ENCODE measurements at places on chromosomes 2 and 18. TPM values are rescaled to one million over a fixed set of nuclear protein-coding genes. Genes with fewer than 3 reads are reported as not detected.
A peak's percentile ranks its signal among the peaks of the same experiment; 100 is the strongest.

DNA sequence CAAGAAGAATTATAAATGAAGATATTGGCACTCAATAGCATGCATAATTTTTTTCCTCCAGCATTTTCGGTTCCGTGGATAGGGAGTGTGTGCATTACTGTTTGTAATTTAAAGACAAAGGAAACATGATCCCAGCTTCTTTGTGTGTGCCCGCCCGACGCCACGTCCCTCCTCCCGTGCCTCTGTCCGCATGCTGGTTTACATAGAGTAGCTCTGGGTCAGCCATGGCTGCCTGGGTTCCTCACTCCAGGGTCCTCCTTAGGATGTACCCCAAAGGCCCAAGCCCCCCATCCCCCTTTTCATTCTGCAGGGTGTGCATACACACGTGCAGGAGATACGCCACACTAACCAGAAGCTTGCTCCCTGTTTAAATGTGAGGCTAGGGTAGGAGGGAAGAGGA, 214.7 kb downstream of the KLHL29 start:
- no peaks in the 10 kb centered on the region for H3K27me3 ChIP-seq
- no peak for DNase-seq
- peaks cover 6% of the 10 kb centered on the region for H3K4me1 ChIP-seq
- H3K4me3 ChIP-seq: no peak overlapping the region
- H3K36me3 ChIP-seq: no peaks in the 10 kb centered on the region
- H3K27ac ChIP-seq: no peak overlapping the region

DNA sequence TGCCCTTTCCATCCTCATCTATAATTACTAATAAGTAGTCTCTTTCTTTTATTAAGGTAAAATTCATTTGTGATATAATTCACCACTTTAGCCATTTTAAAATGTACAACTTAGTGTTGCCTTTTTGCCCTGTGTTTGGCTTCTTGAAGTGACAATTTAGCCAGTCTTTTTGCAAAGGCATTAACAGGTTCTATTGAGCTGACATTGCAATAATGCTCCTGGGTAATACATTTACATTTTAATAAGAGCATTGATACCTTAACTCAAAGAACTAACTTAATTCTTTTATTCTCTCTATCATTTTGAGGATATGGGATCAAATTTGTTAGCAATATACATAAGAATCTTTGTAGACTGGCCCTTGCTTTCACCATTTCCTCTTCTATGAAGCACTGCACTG, 242.3 kb downstream of the LRRTM1 start:
- H3K4me3 ChIP-seq: no peak overlapping the region
- no peak overlapping the region for H3K27ac ChIP-seq
- no peaks in the 10 kb centered on the region for H3K27me3 ChIP-seq
- no peaks in the 10 kb centered on the region for H3K4me1 ChIP-seq

DNA sequence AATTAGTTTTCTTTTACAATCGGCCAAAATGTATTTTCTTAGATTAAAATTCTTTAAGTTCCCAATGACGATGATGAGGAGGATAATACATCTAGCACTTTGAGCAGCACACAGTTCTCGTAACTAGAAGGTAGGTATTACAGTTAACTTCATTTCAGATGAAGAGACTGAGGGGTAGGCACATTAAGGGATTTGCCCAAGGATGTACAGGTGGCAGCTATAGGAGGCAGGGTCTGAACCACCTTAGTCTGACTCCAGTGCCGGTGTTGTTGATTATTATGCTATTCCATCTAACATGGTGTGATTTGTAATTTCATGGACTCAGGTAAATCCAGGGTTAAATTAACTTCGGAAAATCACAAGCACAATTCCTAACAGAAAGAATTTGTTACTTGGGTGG, 1.1 kb downstream of the CD28 start:
- H3K27me3 ChIP-seq: no peaks in the 10 kb centered on the region
- H3K4me1 ChIP-seq: no peaks in the 10 kb centered on the region
- DNase-seq: no peak
- no peaks in the 10 kb centered on the region for H3K36me3 ChIP-seq

- no peak overlapping the region for H3K4me3 ChIP-seq
- no peaks in the 10 kb centered on the region for H3K36me3 ChIP-seq
- no peak overlapping the region for H3K27ac ChIP-seq
- H3K27me3 ChIP-seq: no peaks in the 10 kb centered on the region
- H3K4me1 ChIP-seq: no peaks in the 10 kb centered on the region
- no peak for DNase-seq
Measured at GRCh38 chr2:97747716-97748115, 34.3 kb downstream of the ZAP70 start.

DNA sequence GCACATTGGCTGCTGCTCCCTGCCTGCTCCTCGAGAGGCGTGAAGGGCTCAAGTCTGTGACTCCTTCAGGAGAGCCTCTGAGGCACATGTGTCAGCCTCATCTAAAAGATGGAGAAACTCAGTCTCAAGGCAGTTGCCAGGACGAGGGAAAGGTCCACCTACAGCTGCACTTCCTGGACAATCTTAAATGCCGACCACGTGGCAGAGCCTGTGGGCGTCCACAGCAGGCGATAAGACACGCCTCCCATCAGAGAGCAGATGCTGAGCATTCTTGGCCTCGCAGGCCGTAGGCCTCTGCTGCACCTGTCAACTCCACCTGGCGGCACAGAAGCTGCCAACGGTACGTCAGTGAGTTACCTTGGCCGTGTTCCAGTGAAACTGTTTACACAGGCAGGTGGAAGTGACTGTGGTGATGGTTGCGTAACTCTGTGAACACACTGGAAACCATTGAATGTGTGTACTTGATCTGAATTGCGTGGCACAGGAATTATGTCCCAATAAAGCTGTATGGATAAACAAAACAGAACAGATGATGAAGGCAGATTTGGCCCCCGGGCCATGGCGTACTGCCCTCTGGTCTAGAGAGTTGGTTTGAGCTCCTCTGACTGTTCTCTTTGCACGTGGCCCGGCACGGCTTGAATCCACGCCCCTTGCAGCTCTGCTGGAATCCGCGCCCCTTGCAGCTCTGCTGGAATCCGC, 114.5 kb downstream of the RNF144A start:
- H3K4me1 ChIP-seq: no peaks in the 10 kb centered on the region
- peak overlapping the region; percentile 39 for H3K27ac ChIP-seq
- no peaks in the 10 kb centered on the region for H3K27me3 ChIP-seq
- no peak overlapping the region for H3K4me3 ChIP-seq
- no peak for DNase-seq

GRCh38 chr2:149733936-149734685, 146.5 kb upstream of the MMADHC start:
- H3K4me1 ChIP-seq: peaks cover 38% of the 10 kb centered on the region
- H3K27ac ChIP-seq: no peak overlapping the region
- no peaks in the 10 kb centered on the region for H3K27me3 ChIP-seq
- no peak for DNase-seq
- no peak overlapping the region for H3K4me3 ChIP-seq

Gene C1QL2
- total RNA-seq: not detected

Gene PRKAG3
- not detected for total RNA-seq

GRCh38 chr2:230922951-230923717, 1.9 kb downstream of the GPR55 start:
- H3K4me1 ChIP-seq: no peaks in the 10 kb centered on the region
- no peak for DNase-seq
- H3K36me3 ChIP-seq: no peaks in the 10 kb centered on the region
- H3K27ac ChIP-seq: no peak overlapping the region
- peaks cover 26% of the 10 kb centered on the region for H3K27me3 ChIP-seq

Gene GREB1
- total RNA-seq: 0.08 TPM

- peaks cover 12% of the 10 kb centered on the region for H3K4me1 ChIP-seq
- H3K27ac ChIP-seq: no peak overlapping the region
- H3K4me3 ChIP-seq: no peak overlapping the region
- DNase-seq: no peak
- H3K27me3 ChIP-seq: no peaks in the 10 kb centered on the region
Measured at GRCh38 chr2:145755019-145755837, 1235.3 kb upstream of the ZEB2 start.

Gene PCARE
- total RNA-seq: 0.04 TPM

Gene ELOA2
- 0.38 TPM for total RNA-seq

- H3K36me3 ChIP-seq: no peaks in the 10 kb centered on the region
- H3K4me1 ChIP-seq: no peaks in the 10 kb centered on the region
- H3K4me3 ChIP-seq: no peak overlapping the region
- H3K27ac ChIP-seq: no peak overlapping the region
Measured at GRCh38 chr2:189298481-189298880, 118.9 kb upstream of the COL5A2 start.

Gene SERPINB7
- total RNA-seq: 0.21 TPM

- H3K4me3 ChIP-seq: no peak overlapping the region
- no peak overlapping the region for H3K27ac ChIP-seq
- H3K4me1 ChIP-seq: peaks cover 6% of the 10 kb centered on the region
- H3K36me3 ChIP-seq: no peaks in the 10 kb centered on the region
- no peak for DNase-seq
Measured at GRCh38 chr2:235551965-235552364, 58.1 kb downstream of the AGAP1 start.

GRCh38 chr18:56632070-56633022, 6.0 kb downstream of the TXNL1 start:
- H3K27ac ChIP-seq: no peak overlapping the region
- no peaks in the 10 kb centered on the region for H3K27me3 ChIP-seq
- no peak overlapping the region for H3K4me3 ChIP-seq

DNA sequence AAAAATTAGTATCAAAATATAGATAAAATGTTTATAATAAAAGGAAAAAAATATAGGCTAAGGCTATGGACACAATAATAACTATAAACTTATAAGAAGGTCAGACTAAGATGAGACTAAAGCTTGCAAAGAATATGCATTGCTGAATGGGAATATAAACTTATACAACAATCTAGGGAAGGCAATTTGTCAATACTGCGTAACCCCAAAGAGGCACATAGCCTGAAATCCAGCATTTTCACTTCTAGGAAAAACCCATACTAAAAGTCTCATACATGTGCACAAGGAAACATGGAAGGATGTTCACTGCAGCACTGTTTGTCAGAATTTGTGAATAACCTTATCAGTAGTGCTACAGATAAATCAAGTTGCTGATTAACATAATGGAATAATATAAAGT, 45.5 kb downstream of the FANCL start:
- no peak for DNase-seq
- no peak overlapping the region for H3K4me3 ChIP-seq
- H3K36me3 ChIP-seq: no peaks in the 10 kb centered on the region
- no peaks in the 10 kb centered on the region for H3K27me3 ChIP-seq
- no peak overlapping the region for H3K27ac ChIP-seq

Gene CXCR2
- 32.2 TPM for total RNA-seq

- DNase-seq: no peak
- no peak overlapping the region for H3K4me3 ChIP-seq
- H3K27me3 ChIP-seq: no peaks in the 10 kb centered on the region
- H3K4me1 ChIP-seq: no peaks in the 10 kb centered on the region
Measured at GRCh38 chr2:114925296-114926255, 483.1 kb downstream of the DPP10 start.

DNA sequence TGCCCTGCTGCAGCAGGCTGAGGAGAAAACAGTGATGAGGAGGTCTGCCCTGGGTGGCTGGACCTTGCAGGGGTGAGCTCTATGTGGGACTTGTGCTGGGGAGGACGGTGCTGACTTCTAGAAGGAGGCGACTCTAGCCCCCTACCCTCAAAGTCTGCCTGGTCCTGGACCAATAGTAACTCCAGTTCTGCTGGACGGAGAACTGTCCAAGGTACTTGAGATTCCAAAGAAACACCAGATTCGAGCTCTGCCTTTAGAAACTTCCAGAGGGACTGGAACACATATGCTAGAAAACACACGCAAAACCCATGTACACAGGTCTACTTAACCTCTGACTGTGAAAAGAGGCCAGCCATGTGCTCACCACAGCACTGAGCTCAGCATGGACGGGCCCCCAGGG, 260.6 kb downstream of the TWIST2 start:
- H3K4me3 ChIP-seq: no peak overlapping the region
- H3K36me3 ChIP-seq: peaks cover 22% of the 10 kb centered on the region
- no peaks in the 10 kb centered on the region for H3K4me1 ChIP-seq
- H3K27ac ChIP-seq: peak overlapping the region; percentile 29
- H3K27me3 ChIP-seq: no peaks in the 10 kb centered on the region

Gene OBSL1
- total RNA-seq: 20.5 TPM

Gene CHRND
- total RNA-seq: not detected
